Femur (tissue), 1 donor: ENCODE measurements at places on chromosomes 2 and 18.

GRCh38 chr18:10953672-10954071 lies 195.7 kb downstream of the PIEZO2 start:
- peak; percentile 43 for DNase-seq

DNA sequence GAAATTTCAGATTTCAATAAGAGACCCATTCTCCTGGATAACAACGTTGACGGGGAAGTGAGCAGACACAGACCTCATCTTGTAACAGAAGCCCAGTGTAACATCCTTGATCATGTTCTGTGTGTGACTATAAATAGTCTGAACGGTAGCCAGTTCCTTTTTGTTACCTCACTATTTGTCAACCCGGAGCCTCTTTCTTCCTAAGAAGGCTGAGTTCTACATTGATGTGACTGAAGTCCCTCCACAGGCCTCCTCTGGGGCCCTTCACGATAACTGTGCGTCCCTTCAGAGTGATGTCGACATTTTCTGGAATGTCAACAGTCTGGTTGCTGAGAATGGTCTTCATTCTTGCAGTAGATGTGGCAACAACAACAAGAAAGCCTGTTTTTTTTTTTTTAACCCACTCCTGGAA lies 6.3 kb upstream of the PLEKHM3 start:
- peak; percentile 22 for DNase-seq

DNA sequence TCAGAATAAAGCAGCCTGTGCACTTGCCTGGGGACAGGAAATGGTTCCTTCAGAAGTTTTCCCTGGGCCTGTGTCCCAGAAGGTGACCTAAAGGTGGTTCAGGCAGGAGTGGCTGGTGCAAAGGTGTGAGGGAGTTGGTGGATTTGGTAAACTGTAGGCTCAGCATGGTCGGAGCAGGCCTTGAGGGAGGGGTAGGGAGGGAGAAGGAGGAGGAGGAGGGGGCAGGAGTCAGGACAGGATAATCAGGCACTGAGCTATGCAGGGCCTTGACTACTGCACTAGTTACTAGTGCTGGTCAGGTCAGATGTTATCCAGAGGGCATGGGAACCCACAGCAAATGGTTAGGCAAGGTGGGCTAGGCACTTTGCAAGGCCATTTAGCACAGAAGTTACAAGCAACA lies 21.3 kb downstream of the LYPD6B start:
- DNase-seq, result no peak

- no peak for DNase-seq
These were observed 166.0 kb downstream of the NCK2 start for GRCh38 chr2:105910497-105911238.

GRCh38 chr2:48341551-48342133 lies 188.3 kb upstream of the STON1 start:
- DNase-seq, result no peak

DNA sequence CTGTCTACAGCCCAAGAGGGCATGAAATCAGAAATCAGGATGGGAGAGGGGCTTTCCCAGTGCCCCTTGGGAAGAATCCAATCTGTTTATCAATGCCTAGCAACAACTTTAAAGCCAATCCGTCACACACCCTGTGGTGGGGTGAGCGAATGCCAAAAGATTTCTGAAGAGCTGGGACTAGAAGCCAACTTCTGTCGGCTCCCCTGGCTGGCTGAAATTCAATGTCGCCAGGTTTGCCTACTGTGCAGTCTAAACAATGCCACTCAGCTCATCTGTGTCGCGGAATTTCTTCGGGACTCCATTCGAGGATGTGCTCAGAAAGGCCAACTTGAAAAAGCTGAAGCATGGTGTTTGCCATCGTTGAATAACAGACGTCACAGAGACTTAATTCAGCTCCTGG lies 31.5 kb upstream of the NCKAP5 start:
- DNase-seq, result no peak

GRCh38 chr2:96115631-96116423 lies 544 bp downstream of the ADRA2B start:
- DNase-seq, result no peak

DNA sequence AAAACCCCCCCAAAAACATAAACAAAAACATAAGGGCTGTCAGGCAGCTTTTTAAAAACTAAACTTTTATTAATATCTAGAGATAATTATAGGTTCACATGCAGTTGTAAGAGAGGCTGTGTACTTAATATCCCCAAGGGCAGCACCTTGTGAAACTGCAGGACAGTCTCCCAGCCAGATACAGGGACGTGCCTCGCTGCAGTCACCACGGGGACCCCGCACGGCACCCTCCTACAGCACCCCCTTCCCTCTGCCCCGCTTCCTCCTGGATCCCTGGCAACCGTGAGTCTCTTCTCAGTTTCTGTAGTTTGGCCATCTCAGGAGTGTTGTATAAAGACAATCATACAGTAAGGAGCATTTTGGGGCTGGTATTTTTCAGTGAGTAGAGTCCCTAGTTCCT lies 6.8 kb upstream of the COLEC11 start:
- no peak for DNase-seq

DNA sequence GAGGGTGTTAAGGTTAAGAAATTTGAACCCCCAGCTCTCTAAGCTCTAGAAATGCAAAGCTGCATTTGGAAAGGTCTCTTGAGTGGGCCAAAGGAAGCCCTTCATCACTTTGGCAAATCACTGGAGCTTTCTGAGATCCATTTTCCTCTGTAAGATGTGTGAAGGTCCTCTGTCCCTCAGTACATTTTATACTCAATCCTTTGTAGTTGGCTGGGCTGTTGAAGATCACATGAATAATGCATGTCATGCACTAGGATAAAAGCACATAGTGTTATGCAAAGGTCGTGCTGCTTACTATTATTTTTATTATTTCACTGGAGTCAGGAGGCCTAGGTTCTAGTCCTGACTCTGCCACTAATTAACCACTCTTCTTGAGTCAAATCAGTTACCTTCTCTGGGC lies 124.9 kb downstream of the FSHR start:
- no peak for DNase-seq

GRCh38 chr2:64210816-64211215 lies 66.6 kb upstream of the PELI1 start:
- DNase-seq, result no peak

- DNase-seq, result no peak
These were observed 257.9 kb downstream of the TMX3 start for GRCh38 chr18:68456985-68457384.

GRCh38 chr2:219228041-219228910 lies 1.2 kb downstream of the ATG9A start:
- no peak for DNase-seq

DNA sequence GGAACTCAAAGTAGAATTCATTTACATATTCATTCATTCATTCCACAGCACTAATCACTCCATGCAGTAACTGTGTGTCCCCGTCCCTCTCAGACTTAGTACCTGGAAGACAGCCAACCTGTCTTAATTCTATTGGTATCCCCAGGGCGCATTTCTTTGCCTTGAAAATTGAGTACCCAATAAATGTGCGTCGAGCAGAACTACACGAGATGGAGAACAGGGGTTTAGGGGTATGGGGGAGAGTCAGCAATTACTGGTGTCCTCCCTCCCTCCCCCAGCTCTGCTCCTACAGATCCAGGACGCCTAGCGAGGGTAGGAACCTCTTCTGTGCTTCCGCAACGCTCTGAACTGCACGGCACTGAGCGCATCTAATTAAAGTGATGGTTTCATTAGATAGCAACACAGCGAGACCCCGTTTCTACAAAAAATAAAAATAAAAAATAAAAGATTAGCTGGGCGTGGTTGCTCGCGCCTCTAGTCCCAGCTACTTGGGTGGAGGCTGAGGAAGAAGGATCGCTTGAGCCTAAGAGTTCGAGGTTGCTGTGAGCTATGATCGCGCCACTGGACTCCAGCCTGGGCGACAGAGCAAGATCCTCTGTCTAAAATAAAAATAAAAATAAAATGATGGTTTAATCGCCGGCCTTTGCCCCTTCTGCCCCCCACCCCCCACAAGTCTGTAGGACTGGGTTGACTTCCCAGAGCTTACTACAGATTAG lies 614 bp upstream of the FKBP1B start:
- no peak for DNase-seq

DNA sequence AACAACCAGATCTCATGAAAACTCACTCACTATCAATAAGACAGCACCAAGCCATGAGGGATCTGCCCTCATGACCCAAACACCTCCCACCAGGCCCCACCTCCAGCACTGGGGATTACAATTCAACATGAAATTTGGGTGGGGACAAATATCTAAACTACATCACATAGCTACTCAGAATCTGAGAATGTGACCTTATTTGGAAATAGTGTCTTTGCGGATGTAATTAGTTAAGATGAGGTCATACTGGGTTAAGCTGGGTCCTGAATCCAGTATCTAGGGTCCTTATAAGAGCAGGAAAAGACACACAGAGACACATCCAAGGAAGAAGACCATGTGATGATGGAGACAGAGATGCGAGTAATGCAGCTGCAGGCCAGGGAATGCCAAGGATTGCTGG lies 27.5 kb upstream of the REEP1 start:
- DNase-seq, result no peak

- no peak for DNase-seq
These were observed 256.3 kb downstream of the LRRTM1 start for GRCh38 chr2:80048296-80048695.

GRCh38 chr2:200089040-200089755 lies 133.8 kb downstream of the MAIP1 start:
- DNase-seq, result no peak

- no peak for DNase-seq
These were observed 1.5 kb downstream of the SFXN5 start for GRCh38 chr2:73069855-73070642.

DNA sequence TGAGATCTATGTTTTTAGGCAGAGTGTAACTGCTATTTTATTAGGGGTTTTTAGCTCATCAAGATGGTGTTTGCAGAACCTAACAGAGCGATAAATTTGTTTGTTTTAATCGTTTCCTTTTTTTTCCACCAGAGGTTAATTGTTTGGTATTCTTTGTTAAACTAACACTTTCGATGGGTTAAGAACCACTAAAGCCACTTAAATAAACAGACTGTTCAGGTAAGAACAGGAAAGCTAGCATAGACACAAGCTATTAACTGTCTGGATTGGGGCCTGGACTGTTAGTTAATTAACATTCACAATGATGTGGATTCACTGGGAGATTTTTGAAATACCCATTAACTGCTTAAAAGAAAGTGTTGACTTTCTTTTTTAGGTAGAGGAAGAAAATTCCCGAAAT lies 209.0 kb upstream of the COPS8 start:
- no peak for DNase-seq

DNA sequence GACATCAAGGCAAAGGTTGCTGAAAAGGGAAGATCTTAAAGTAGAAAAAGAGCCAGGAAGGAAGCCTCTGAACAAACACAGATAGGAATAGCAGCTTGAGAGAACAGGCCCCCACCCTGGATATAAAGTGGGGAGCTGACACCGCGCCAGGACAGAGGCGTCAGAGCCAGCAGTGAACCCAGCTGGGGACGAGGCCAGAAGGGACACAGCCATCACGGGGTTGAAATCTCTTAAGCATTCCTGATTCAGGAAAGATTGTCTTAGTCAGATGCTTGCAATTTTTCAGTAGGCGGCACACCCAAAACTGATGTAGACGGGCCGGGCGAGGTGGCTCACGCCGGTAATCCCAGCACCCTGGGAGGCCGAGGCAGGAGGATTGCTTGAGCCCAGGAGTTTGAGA lies 93.8 kb upstream of the PHLPP1 start:
- no peak for DNase-seq

DNA sequence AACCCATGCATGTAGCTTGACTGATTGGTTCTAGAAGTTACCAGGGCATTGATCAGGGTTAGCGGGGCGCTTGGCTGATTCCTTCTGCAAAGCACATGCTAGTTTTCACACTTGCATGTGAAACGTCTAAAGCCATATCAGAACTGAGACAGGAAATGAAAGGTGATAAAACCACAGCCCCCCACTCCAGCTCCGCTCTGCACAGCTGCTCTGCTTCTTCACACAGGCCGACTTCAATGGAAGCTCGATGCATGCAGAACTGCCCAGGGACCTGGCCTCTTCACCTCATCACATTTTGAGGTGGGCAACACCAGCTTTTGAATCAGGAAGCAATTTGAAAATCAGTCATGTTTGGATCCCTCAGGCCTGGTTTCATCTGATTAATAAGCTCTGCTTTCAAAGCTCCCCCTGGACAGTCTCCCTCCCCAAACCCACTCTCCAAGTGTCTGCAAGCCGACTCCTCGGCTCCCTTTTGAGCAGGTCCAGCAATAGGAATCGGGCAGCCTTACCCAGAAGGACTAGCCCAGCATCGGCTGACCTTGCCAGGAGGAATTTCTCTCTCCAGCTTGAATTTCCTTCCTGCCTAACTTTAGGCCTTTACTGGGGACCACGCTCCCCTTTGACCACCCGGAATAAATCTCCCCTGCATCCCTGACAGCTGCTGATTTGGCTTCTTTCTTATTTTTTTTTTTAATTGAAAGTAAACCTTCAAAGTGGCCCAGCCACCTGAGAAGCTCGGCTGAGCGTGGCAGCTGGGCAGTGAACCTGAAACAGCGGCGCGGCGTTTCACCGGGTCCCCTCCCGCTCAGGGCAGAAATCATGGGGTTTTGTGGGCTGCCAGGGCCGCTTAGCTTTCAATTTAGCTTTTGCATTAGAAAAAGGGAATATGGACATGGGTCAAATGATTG lies 31.7 kb downstream of the HRH4 start:
- no peak for DNase-seq

DNA sequence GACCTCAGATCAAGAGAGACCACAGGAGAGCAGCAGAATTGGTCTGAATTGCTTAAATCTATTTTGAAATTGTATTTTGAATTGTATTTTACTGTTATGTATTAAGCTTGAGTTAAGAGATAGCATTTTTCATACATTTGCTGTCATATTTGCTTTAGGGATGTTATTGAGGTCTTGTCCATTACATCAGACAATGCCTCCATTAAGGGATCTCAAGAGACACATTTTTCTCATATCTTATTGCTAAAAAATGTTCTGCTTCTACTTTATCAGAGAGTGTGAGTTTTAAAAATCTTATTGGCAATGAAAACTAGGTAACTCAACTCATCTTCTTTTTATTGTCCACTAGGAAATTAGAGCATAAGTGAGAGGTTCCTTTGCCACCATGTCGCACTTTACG lies 66.8 kb upstream of the CTAGE1 start:
- no peak for DNase-seq

- DNase-seq, result no peak
These were observed 43.8 kb downstream of the OSBPL6 start for GRCh38 chr2:178238154-178238521.

DNA sequence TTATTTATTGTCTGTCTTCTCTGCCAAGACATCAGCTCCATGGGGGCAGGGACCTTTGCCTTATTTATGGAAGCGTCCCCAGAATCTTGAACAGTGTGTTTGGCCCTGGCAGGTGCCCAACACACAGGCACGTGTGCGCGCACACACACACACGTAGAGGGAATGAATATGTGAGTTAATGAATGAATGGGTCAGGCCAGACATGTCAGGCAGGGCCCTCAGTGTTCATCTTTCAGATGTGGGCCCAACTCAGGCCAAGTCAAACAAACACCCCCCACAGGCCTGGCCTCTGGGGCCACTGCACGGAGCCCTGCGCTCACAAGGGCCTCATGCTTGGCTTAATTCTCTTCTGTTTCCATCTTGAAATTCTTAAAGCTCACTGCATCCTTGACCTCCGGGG lies 54.1 kb downstream of the DYSF start:
- DNase-seq, result no peak
